NCI-H82 (cell line): ENCODE measurements at places on chromosomes 13 and 19.

- peak; percentile 36 for DNase-seq
Observed at GRCh38 chr13:107241381-107241780, 673.4 kb upstream of the ARGLU1 start.

GRCh38 chr19:29397748-29398147 lies 128.0 kb upstream of the VSTM2B start:
- no peak for DNase-seq

DNA sequence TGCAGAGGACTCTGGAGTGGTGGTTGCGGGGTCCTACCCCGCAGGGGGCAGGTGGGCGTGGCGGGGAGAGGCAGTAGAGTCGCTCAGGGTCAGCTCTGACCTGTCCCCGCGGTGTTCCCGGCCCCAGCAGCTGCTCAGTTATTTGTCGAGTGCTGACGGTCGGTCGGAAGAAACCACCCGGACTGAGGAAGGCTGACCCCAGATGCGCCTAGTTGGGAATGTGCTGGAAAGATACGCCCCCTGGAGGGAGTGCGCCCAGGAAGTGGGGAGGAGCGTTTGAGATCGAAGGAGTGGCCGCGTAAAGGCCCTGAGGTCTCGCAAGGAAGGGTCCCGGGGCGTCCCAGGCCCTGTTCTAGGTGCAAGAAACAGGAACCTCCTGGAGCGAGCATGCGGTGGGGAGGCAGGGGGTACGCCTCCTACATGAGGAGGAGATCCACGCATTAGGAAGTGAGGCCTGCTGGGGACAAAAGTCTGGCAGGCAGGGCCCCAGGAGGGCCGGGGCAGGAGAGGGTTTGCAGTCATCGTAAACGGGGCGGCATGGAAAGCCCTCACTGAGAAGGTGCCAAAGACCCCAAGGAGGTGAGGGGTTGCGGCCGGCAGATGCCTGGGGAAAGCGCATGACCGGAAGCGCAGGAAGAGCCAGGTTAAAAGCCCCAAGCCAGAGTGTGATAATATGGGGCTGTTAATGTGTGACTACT lies 9.2 kb downstream of the CCDC8 start:
- DNase-seq: peak; percentile 81

GRCh38 chr13:30027569-30028455 lies 177.4 kb upstream of the UBL3 start:
- DNase-seq: no peak

DNA sequence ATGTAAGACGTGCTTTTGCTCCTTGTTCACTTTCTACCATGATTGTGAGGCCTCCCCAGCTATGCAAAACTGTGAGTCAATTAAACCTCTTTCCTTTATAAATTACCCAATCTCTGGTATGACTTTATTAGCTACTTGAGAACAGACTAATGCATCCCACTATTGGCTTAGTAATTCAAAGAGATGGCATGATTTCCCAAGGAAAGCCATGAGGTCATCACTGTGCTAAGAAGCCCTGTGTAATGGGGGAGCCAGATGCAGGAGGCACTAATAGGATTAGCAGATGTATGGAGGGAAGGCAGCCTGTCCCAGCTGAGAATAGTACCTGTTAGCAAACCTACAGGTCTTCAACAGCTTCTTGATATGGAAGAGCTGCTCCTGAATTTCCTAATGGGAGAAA lies 38.1 kb downstream of the RUBCNL start:
- peak; percentile 99 for DNase-seq

GRCh38 chr13:25881971-25882451 lies 169.8 kb downstream of the SHISA2 start:
- DNase-seq: peak; percentile 97

DNA sequence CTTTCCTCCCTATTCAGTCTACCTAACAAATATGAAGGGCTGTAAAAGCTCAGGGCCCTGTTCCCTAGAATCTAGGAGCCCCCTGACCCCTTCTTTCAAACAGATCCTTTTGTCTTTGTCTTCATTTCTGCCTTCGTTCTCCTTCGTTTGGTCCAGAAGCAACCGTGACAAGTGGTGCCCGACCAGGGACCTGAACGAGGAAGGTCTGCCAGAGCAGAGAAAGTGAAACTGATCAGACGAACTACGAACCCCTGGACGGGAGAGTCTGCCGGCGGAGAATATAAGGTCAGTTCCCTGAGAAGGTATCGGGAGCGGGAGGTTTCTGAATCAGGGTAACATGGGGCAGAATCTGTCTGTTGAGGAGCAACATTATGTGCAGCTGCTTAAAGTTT lies 751 bp downstream of the ERVK3-1 start:
- no peak for DNase-seq

DNA sequence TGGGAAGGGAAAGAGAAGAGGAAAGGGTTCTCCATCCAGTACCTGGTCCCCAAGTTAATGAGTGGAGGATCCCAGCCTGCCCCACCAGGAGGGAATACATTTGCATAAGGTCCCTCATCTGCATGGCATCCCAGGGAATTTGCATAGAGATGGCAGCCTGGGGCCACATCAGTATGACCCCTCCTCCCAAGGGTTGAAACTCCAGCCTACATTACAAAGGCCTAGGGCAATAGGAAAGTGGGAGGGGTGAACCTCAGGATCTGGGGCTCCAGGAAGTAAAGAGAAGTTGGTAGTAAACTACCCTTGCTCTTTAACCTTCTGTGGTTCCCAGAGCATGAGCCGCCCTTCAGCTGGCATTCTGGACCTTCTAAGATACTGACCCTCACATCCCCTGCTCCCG lies 6.8 kb upstream of the NECTIN2 start:
- no peak for DNase-seq

DNA sequence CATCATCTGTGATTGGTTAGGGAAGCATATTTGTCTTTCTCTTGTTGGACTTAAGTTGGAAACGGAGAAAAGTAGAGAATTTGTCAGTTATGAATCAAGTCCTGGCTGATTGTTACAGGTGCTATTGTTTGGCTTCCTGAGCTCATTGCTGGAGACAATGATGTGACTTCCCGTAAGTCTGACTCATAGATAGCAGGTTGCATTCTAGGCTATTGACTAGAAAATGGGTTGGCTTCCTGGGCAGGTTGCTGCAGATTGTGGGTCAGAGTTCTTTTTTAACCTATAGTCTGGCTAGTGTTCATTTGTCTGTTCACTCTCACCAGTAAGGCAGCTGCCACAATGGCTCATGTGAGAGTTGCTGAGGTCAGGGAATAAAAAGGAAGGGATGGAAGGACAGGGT lies 101.5 kb downstream of the CCNA1 start:
- DNase-seq: no peak

DNA sequence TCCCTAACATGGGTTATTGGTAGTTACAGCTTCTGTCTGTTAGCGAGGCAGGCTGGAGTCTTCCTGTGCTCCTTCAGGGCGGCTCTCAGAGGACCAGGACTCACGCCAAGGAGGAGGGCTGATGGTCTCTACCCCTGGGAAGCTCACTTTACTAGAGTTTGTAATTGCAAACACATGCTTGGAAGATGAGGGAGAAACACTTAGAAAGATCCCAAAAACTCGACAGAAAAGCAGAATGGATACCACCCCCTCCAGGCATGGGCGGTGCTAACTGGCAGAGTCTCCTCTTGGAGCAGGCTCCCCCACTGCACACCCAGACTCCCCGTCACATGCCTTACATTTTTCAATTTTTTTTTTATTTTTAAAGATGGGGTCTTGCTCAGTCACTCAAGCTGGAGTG lies 62.0 kb downstream of the PARP4 start:
- DNase-seq: no peak

DNA sequence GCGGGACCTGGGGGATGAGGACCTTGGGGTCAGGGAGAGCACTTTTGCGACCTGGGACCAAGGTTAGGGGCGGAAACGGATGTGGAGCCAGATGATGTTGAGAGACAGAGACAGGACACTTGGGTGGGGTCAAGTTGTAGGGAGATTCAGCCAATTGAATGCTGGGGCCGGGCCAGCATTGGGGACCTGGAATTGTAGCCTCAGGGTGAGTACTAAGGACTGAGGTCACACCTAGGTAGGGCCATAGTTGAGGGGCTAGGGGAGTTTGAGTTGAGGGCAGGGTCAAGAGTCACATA lies 1.2 kb downstream of the ALKBH7 start:
- no peak for DNase-seq

DNA sequence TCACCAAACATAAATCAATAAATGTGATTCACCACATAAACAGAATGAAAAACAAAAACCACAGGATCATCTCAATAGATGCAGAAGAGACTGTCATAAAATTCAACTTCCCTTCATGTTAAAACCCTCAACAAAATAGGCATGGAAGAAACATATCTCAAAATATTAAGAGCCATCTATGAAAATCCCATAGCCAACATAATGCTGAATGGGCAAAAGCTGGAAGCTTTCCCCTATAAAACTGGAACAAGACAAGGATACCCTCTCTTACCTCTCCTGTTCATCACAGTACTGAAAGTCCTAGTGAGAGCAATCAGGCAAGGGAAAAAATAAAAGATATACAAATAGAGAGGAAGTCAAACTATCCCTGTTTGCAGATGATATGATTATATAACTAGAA lies 806.1 kb upstream of the MIR17HG start:
- DNase-seq: no peak

- no peak for DNase-seq
Observed at GRCh38 chr19:2485428-2485827, 9.5 kb downstream of the GADD45B start.

GRCh38 chr13:53357582-53357981 lies 329.0 kb downstream of the OLFM4 start:
- DNase-seq: no peak

GRCh38 chr13:52994051-52994450 lies 34.6 kb upstream of the OLFM4 start:
- DNase-seq: no peak
